Cortex of kidney (tissue), 1 donor: ENCODE measurements at places on chromosomes 6 and 20.

DNA sequence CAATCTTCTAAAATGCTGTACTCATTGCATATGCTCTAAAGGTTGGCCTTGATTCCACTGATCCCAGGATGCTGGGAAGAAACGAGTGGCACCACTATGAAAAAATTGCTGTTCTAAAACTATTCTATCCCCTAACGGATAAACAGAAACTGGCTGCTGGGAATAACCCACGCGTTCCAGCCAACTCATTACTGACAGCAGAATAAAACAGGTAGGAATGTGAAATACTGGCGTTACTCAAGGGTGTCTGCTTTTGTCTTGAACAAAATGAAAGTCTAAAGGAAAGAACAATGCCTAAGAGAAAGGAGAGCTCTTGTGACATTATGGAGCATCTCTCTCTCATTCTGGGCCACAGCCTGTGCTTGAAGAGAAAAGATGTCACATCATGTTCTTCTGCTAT is 26.1 kb downstream of the GPR63 start:
- no peak for DNase-seq

DNA sequence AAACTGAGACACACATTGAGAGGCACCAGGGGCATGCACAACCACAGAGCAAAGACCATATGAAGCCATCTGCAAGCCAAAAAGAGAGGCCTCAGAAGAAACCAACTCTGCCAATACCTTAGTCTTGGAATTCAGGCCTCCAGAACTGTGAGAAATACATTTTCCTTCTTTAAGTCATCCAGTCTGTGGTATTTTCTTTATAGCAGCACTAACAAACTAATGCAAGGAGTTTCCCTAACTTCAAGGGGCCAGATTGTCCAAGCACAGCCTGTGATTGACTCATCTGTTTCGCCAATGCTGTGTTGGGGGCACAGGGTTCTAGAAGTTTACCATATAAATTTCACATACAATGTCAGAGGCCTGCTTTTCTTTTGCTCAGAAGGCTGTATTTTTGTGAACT is 364.6 kb downstream of the GJA1 start:
- no peak for DNase-seq

- DNase-seq = no peak
These were observed 469.7 kb upstream of the JAG1 start for GRCh38 chr20:11143481-11143880.

DNA sequence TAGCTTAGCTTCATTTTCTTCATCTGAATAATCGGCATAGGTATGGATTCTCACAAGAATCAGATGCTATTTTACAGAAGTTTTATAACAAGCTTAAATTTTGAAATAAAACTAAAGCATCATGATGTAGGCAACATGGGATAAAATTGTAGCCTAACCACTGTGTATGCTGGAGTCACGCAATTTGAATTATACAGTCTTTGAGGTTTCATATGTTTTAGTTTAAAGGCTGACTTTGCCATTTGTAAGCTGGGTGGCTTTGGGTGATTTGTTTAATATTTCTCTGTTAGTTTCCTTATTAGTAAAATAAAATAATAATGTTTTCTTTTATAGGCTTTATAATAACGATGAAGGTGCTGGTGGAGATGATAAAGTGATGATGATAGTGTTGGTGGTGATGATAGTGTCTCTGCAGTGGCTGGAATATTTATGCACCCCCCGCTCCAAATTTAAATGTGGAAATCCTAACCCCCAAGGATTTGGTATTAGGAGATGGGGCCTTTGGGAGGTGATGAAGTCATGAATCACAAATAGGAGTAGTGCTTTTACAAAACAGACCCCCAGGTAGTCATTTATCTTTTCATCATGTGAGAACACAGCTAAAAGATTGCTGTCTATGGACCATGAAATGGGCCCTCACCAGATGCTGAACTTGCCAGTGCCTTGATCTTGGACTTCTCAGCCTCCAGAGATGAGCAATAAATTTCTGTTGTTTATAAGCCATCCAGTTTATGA is 42.0 kb downstream of the DOK5 start:
- DNase-seq = no peak

GRCh38 chr6:20441921-20442320 is 40.2 kb downstream of the E2F3 start:
- DNase-seq = no peak

DNA sequence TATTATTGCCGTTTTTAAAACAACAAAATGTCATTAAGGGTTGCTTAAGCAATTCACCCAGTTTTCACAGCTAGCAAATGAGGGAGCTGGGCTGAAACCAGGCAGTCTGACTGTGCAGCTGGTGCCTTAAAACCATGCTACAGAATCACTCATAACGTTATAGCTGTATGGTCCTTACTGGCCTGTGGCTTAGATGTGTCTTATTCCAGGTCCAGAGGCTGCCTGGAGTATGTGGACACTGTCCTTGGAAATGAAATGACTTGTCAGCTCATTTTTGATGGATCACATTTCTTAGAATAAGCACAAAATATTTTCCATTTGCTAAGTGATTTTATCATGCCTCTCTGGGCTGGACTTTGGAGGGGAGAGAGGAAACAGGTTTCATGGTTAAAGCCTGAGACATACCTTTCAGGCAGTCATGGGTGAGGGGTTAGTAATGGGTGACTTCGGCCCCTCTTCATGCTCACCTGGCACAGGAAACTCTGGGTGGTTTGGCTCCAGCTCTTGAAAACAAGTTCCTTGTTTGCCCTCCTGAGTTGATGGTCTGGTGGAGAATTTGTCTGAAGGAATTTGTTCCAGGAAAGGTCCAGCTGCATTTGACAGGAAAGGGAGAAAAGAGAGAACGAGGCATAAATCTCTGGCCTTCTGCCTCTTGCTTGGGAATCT is 823.2 kb downstream of the DHX35 start:
- no peak for DNase-seq

- no peak for DNase-seq
These were observed 1277.2 kb upstream of the GJE1 start for GRCh38 chr6:140855520-140855919.

DNA sequence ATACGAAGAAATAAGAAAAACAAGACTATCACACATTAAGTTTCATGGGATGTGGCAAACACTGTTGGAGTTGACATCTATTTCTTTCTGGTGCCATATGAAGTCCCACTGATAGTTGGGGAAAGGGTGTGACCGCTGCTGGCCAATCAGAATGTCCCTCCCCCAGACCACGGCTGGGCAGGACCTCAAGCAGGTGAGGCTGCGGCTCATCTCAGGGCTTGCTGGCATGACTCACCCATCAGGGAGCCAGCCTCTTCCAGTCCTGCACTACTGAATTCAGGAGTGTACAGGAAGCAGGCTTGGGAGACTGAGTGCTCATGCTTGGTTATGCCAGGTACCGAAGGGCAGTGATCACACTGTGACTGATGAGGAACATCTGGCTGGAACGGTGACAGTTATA is 18.9 kb downstream of the PREP start:
- no peak for DNase-seq

- no peak for DNase-seq
These were observed 124.2 kb downstream of the SLC16A10 start for GRCh38 chr6:111211411-111212030.

- no peak for DNase-seq
These were observed 79.0 kb downstream of the SYNJ2 start for GRCh38 chr6:158060455-158061360.

DNA sequence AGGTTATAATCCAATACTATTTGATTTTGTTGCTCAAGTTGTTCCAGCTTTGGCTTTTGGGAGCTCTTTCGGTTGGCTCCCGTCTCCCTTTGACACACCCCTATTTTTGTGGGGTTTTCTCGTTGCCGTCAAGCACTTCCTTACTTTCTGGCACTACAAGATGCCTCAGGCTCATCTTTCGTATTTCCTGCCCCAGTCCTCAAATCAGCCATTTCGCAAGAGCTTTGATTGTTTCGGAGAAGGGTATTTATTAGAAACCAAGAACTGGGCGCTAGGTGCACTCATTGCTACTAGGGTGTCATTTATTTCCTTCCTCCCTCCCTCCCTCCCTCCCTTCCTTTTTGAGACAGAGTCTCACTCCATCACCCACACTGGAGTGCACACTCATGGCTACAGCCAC is 13.3 kb upstream of the SOX12 start:
- DNase-seq = no peak

GRCh38 chr6:144377586-144378210 is 92.6 kb downstream of the UTRN start:
- no peak for DNase-seq

- DNase-seq = no peak
These were observed 19.2 kb downstream of the MRPS18A start for GRCh38 chr6:43668151-43669028.

GRCh38 chr20:57108742-57109570 is 157.5 kb downstream of the BMP7 start:
- no peak for DNase-seq

- no peak for DNase-seq
These were observed 163.5 kb upstream of the GJE1 start for GRCh38 chr6:141969201-141969600.

DNA sequence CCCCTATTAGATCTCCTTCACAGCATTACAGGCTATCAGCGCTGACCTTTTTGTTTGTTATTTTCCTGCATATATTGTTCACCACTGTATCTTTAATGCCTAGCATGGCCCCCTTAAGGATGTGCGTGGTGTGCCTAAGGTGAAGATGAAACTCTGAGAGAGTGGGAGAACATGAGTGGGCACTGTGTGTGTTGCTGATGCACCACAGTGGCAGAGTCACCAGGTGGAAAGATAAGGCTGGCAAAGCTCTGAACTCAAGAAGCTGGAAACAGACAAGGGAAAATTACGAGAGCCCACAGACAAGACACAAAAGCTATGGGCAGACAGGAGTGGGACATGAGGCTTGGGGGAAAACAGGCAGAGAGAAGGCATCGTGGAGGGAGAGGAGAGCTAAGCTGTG is 159.8 kb downstream of the INSM1 start:
- no peak for DNase-seq

DNA sequence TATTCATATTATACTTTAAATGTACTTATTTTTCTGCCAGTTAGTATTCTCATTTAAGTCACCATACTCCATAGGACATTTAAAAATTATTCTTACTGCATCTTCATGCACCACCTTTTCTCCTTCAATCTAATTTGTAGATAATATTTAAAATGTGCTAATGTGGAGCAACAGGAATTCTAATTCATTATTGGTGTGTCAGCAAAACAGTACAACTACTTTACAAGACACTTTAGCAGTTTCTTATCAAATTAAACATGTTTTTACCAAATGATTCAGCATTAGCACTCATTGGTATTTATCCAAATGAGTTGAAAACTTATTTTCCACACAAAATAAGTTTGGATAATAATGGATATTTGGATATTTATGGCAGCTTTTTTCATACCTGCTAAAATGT is 1041.8 kb upstream of the ADGRB3 start:
- no peak for DNase-seq

- no peak for DNase-seq
These were observed 175.0 kb downstream of the CBLN4 start for GRCh38 chr20:55830121-55830827.

GRCh38 chr20:24894488-24894887 is 54.6 kb upstream of the CST7 start:
- no peak for DNase-seq

DNA sequence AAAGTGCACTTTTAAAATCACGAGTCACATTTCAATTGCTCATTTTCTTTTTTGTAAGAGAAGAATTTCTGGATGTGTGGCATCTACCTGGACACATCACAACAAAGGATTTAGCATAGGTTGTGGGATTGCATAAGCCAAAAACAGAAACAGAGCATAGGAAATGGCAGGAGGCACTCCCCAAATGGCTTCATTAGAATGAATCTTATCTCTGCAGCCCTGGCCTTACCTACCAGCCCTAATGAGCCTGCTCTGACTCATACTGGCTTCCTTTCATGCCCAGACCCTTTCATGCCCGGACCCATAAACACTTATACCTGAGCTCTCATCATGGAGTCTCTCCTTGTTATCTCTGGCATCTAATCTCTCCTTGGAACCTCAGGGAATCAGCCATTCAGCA is 23.9 kb upstream of the SPTLC3 start:
- DNase-seq = no peak

GRCh38 chr20:4012589-4012988 is 2.8 kb downstream of the RNF24 start:
- DNase-seq = no peak

DNA sequence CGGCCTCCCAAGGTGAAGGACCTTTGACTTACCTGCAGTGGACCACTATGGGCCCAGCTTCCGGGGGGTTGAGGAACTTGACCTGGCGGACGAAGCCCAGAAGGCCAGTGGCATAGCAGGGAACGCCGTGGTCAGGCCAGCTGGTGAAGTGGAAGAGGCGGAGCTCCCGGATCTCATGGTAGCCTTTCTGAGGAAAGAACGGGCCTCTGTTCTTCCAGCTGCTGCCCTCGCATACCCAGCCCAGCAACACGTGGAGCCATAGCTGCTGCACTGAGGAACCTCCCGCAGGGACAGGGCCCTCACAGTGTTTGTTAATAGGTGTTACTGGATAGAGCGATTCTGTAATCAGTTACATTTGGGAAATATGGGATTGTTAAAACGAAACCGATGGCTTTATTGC is 492.1 kb upstream of the CHD6 start:
- no peak for DNase-seq

DNA sequence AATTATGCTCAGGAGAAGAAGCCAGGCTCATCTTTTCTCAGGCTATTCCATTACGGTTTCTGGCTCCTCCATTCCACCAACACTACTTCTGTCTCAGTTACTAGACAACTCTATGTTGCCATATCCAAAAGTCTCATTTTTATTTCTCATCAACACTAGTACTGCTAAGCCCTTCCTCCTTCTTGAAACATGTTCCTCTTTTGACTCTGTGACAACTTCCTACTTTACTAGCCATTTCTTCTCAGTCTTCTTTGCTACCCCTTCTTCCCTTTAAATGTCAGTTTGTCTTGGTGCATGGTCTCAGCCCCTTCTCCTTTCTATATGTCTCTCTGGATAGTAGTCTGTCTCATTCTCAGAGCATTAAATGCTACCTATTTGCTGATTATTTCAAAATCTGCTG is 7.1 kb upstream of the ADGRG6 start:
- no peak for DNase-seq

DNA sequence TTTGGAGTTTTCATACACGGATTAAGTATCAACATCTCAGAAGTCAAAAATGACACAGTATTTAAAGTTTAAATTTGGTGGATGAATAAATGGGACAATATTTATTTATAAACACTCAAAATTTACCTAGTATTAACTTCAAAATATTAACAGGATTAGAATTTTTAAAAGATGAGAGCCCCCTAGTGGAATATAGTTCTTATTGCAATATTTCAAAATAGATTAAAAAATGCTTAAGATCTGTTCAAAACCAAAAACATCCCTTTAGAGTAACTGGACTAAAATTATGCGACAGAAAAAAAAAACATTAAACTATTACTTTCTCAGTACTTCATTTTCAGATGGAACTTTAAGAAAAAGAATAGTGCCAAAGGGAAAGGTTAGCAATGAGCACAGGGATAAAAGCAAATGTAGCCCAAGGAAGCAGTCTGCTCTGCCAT is 56.6 kb downstream of the SNX14 start:
- no peak for DNase-seq

GRCh38 chr20:47768016-47768824 is 17.1 kb downstream of the SULF2 start:
- no peak for DNase-seq

- DNase-seq = no peak
These were observed 243.9 kb downstream of the HAO1 start for GRCh38 chr20:7696311-7696710.

GRCh38 chr6:46510651-46511050 is 19.4 kb upstream of the RCAN2 start:
- no peak for DNase-seq
